ENCODE measurements at places on chromosomes 11 and 22.

GRCh38 chr11:104967534-104968354 lies 630 bp downstream of the CASP4 start:
- DNase-seq, result no peak

- no peak for DNase-seq
Measured at GRCh38 chr11:131914361-131914774, 544.0 kb downstream of the NTM start.

DNA sequence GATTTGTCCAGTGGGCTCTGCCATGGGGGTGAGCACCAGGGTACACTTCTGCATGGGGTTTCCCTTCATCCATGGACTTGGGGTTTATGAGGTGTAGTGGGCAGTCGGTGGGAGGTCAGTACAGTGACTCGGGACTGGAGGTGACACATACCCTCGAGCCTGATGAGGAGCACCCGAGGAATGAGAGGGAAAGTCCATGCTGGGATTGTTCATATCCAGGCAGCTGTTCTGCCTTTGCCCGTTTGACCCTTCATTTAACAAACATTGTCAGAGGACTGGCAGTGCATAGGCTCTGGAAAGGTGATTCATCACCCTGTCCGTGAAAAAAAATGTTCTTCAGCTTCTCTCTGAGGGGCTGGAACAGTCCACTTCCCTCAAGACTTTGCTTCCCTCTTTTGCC lies 2.7 kb downstream of the NAV2 start:
- no peak for DNase-seq

GRCh38 chr11:94338651-94339050 lies 34.3 kb downstream of the IZUMO1R start:
- DNase-seq, result no peak

DNA sequence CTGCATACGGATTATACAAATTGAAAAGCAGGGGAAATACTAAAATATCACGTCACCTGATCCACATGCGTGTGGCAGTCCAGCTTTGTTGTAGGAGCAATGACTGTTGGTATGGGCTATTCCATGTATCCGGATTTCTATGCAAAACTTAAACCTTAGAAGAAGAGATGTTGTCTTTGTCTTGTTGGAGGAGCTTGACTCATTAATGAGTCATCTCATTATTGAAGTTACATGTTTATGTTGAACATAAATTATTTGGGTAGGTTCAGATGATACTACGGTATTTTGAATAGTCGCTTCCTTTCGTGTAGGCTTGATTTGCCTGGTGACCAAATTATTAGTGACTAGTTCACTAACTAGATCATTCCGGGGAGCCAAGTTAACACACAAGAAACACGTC lies 806 bp upstream of the SAAL1 start:
- no peak for DNase-seq

GRCh38 chr11:119100994-119101758 lies 477 bp downstream of the DPAGT1 start:
- no peak for DNase-seq

GRCh38 chr11:81497202-81497804 lies 1236.4 kb downstream of the FAM181B start:
- no peak for DNase-seq

DNA sequence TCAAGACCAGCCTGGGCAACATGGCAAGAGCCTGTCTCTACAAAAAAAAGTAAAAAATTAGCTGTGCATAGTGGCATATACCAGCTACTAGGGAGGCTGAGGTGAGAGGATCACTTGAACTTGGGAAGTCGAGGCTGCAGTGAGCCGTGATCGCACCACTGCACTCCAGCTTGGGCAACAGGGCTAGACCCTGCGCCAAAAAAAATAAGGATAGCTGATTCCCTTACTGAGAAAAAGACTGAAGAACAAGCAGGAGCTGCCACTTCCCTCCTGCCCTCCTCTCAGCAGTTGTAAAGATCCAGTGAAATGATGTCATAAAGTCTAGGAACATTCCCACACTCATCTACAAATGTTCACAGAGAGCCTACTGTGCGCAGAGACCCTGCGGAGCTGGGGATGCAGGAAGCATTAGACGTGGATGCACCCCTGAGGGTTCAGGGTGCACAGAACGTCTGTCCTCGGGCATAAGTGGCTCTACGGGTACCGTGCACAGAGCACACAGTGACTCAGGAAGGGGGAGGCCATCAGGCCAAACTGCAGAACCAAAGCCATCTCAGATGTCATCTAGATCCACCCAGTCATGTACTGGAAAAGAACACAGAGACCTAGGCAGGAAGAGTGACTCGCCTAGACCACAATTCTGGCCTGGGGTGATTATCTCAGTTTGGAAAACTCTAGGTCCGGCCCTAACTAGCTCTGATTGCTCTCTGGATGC lies 11.7 kb downstream of the SEC14L2 start:
- no peak for DNase-seq

DNA sequence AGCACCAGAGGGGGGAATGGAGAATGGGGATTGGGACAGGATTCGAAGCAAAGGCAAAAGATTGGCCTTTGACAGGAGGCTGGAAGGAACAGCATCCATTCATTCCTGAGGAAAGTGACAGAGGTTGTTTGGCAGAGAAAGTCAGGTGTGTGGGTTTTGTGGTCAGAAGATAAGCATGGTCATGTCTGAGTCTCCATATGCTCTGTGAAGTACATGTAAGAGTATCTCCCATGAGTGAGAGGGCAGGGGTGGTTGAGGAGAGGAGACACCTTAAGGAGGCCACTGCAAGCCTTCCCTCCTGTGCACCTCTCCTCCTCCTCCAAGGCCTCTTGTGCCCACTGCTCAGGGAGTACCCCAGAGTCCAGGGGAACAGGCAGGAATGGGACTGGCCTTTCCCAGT lies 1.9 kb upstream of the NLRP10 start:
- DNase-seq, result no peak

DNA sequence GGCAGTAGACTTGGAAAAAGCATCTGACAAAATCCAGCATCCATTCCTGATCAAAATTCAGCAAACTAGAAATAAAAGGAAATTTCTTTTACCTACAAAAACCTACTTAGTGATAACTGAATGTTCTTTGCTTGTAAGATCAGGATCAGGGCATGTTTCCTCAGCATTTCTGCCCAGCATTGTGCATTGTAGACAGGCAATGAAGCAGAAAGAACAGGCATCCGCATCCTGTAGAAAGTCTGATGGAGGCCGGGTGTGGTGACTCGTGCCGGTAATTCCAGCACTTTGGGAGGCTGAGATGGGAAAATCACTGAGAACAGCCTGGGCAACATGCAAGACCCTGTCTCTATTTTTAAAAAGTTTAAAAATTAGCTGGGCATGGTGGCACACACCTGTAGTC lies 32.5 kb upstream of the PANX2 start:
- no peak for DNase-seq

DNA sequence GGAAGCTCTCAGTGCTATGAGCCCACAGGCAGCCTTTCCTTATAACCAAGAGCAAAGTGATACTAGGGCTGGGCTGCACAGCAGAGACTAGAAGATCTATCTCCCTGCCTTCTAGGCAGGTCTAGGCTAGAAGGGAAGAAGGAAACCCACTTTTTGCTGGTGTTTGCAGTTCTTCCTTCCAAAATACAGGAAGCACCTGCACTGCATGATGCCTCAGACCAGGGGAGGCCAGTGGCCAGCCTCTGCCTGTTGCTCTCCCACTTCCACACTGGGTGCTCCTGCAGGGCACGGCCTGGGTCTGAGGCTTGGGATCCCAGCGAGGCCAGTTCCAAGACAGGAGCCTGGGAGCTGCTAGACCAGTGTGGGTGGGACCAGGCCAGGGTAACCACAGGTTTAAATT lies 6.0 kb upstream of the UCP3 start:
- no peak for DNase-seq

GRCh38 chr22:42236848-42237247 lies 33.6 kb downstream of the TCF20 start:
- DNase-seq, result no peak

GRCh38 chr11:131792243-131792642 lies 421.8 kb downstream of the NTM start:
- DNase-seq, result no peak

- DNase-seq, result no peak
Measured at GRCh38 chr11:342328-342727, 21.7 kb upstream of the IFITM3 start.

GRCh38 chr11:80727315-80727714 lies 1286.5 kb upstream of the TENM4 start:
- DNase-seq, result no peak

- DNase-seq, result no peak
Measured at GRCh38 chr11:75470476-75471080, 37.6 kb upstream of the KLHL35 start.

DNA sequence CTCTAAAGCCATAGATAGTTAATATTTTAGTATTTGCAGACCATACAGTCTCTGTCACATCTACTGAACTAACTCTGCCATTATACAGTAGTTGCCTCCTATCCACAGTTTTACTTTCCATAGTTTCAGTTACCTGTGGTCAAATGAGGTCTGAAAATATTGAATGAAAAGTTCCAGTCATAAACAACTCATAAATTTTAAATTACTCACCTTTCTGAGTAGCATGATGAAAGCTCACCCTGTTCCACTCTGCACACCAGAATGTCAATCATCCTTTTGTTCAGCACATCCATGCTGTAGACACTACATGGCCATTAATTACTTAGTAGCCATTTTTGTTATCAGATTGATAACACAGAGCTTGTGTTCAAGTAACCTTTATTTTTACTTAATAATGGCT lies 51.7 kb upstream of the ME3 start:
- DNase-seq, result no peak

- no peak for DNase-seq
Measured at GRCh38 chr11:128093689-128094088, 493.7 kb downstream of the ETS1 start.

DNA sequence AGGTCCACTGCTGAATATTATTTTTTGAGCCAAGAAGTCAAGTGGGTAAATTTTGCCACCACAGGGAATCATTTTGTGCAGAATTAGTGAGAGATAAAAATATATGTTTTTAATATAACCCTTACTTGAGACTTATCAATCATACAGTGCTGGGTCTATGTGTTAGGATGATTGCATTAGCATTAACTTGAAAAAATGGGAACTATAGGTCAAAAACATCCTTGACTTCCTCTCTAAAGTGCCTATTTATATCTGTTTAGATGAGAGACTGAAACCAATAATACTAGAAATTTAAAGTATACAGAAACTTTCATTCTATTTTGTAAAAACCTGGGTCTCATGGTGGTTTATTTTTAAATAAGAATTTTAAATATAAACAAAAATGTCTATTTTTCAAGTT lies 65.1 kb upstream of the CARD18 start:
- DNase-seq, result no peak

GRCh38 chr11:118935376-118935775 lies 9.7 kb upstream of the BCL9L start:
- no peak for DNase-seq

DNA sequence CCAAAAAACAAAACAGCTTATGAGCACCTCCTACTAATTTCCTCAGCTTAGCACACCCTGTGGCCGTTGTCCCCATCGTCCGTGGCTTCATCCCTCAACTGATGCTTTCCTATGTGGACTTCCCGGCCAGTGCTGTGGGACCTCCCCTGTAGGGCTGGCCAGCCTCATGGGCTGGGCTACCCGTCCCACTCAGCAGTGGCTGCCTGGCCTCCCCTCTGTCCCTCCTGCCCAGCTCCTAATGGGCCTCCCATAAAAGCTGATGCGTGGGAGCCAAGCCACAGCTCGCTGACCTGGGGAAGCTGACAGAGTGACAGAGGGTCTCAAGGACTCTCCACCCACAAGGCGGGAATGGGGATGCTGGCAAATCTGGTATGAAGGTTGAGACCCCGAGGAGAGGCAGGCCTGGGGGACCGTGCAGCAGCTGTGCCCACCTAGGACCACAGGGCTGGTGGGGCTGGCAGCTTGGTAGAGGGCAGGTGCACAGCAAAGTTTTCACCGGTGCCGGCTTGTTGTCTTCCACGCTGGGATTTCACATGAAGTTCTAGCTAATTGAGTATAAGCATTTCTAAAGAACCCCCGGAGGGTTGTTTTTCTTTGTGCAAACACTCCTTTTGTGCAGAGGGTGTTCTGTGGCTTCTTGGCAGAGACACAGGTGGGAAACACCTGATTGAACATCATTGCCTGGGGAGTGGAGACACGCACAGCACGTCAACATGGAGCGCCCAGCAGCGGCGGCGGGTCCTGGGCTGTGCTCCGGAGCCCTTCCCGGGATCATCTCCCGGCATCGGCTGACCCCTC lies 23.2 kb downstream of the TBX1 start:
- DNase-seq, result no peak

DNA sequence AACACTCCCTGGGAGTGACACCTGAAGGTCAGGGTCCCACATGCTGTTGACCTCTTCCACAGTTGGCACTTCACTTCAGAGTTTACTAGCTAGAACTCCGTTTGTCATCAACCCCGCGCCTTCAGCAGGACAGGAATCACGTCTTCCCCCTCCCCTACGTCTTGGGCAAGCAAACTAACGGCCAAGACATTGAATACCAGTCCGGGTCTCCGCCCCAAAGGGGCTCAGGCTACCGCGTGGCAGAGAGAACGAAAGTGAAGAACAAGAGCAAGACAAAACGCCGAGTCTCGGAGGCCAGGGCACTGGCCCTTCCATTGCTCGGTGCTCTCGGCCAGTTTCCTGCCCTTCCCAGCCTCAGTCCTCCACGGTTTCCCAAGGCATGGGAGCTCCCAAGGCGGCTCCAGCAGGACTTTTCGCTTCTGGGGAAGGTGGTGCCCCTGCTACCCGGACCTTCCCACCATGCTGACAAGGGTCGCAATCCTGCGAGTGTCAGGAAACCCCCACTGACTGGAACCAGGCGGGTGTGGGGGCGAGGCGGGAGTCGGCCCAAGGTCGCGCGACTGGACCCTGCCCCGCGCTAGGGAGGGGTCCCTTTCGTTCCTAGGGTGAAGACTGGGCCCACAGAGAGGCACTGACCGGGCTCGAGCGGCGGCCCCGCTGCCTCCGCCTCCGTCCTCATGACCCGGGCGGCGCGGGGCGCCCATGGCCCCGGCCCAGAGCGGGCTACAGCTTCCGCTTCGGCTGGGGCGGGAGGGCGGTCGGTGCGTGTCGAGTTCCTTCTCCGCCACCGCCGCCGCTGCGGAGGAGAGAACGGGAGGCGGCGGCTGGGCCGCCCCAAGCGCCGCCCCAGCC lies at the start of gene GUCD1:
Gene GUCD1, minus strand, starts transcription at position 826 of the 852 bp plus-strand sequence. Its CDS starts 147 bp downstream, at position 679.
- DNase-seq, result peak; percentile 7

- no peak for DNase-seq
Measured at GRCh38 chr22:49365910-49366309, 461.8 kb downstream of the BRD1 start.

- no peak for DNase-seq
Measured at GRCh38 chr11:96763244-96763643, 373.4 kb downstream of the JRKL start.

DNA sequence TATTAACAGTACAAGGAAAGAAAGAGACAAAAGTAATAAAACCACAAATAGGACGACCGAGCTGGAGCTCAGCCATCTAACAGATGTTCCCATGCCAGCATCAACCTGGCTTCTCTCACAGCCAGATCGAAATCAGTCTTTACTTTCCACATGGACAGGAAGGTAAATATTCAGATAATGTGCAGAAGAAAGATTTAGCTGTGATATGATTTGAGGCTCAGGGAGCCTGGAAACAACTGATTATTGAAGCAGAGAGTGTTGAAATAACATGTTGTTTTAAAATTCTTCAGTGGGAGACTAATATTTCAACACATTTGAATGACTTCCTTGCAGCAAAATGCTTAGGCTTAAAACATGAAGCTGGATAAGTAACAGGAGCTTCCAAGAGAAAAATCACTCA lies 546.8 kb downstream of the ETS1 start:
- DNase-seq, result no peak

- DNase-seq, result no peak
Measured at GRCh38 chr11:129145276-129145675, 46.8 kb downstream of the ARHGAP32 start.
